ENCODE measurements at places on chromosomes 16 and 17. TPM values are rescaled to one million over a fixed set of nuclear protein-coding genes. Genes with fewer than 3 reads are reported as not detected.

DNA sequence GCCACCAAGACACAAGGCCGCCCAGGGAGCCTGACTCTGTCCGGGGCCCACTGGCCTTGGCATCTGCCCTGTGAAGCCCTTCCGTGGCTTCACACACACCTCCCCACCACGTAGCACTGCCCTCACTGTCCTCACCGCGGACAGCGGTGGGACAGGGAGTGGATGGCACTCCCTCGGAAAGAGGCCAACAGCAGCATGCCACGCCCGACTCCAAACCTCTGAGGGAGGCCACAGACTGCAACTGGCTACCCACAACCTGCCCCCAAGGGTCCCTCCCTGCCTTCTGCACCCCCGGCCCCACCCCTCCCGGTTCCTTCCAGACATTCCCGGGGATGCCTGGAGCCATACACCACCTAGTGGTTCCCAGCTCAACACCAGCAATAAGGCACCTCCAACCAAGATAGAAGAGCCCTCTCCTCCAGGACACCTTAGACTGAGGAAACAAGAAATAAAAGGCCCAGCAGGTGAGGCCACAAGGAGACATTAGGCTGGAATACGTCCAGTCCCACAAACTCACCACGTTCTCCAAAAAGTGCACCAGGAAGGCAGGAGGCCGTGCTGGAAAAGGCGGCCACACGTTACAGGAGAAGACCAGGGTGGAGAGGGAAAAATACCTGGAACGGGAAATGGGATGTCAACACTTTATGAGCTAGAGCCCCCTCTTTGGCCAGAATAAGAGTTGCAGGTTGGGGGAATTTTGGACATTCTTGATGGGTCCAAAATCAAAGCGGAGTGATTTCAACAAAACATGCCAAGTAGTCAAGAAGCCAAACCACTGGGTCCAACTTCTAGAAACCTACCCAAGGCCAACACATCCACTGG is 310.0 kb downstream of the SOX9 start:
- no peak for DNase-seq

GRCh38 chr17:37051381-37051780 is 102.6 kb downstream of the AATF start:
- DNase-seq: no peak

Gene KRTAP4-4
- not detected for total RNA-seq

Gene ZNF469
- 0.23 TPM for total RNA-seq

Gene CEP295NL
- total RNA-seq: 0.10 TPM

GRCh38 chr17:82599674-82600661 is 48.3 kb downstream of the WDR45B start:
- no peak for DNase-seq

Gene CYB5D1
- total RNA-seq: 8.2 TPM
